ENCODE measurements at places on chromosomes 4 and X. TPM values are rescaled to one million over a fixed set of nuclear protein-coding genes. Genes with fewer than 3 reads are reported as not detected.

The KDR gene
- 278 TPM for total RNA-seq

The TMEM271 gene
- not detected for total RNA-seq

DNA sequence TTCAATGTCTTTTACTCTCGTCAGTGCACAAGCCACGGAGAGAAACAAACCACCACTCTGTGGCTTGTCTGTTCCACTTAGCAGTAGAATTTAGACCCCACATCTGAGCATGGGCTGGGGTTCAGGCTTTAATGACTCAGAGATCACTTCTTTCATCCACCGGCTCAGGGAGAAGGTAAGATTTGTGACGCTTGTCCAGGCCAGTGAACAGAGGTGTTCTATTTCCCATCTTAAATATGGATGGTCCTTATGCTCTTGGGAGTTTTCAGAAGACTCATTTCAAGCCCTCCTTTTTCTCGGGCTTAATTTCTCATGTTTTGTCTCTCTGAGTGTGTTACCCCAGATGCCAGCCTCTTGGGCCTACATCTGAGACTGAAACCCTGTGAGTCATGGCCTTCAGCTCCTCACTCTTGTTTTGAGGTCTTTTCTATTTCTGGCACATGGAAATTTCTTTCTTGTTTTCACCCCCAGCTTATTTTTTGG lies 127.4 kb upstream of the SFRP2 start:
- no peak for DNase-seq

DNA sequence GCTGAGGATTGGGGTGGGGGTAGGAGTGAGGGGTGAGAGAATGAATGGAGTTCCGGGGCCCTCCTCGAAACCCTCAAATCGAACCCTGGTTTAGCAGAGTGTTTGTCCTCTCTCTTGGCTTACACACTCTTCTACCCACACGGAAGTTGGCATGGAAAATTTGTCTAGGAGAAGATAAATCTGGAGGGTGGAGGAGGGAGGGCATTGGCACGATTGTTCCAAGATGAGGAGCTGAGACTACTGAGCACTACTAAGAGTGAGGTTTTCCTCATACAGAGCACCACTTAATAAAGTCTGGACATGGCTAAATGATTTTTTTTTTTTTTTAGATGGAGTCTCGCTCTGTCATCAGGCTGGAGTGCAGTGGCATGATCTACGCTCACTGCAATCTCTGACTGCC lies 33.4 kb downstream of the AKAP4 start:
- DNase-seq: no peak

DNA sequence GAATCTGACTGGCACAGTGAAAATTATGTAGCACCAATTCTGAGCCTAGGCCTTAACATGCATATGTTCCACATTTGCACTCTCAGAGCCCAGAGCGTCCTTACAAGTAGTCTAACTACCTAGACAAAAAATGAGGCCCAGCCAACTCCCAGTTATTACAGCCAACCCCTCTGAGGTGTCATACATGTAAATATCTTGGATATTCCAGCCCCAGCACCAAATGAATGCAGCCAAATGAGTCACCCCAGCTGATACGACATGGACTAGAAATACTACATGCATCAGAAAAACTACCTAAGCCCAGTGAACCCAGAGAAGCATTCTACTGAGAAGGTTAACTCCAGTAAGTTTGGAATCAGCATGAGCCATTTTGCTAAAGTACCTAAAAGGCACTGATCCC lies 145.1 kb downstream of the STPG2 start:
- no peak for DNase-seq

- no peak for DNase-seq
Observed at GRCh38 chr4:141587897-141588296, 48.5 kb upstream of the IL15 start.

- peak; percentile 87 for DNase-seq
Observed at GRCh38 chr4:185874516-185875230, 62.7 kb upstream of the SORBS2 start.

- no peak for DNase-seq
Observed at GRCh38 chrX:41293269-41293668, 40.7 kb upstream of the DDX3X start.

GRCh38 chr4:42637104-42637503 lies 19.8 kb downstream of the ATP8A1 start:
- no peak for DNase-seq

- DNase-seq: no peak
Observed at GRCh38 chr4:141290771-141291170, 70.1 kb downstream of the ZNF330 start.
